AG04449 (cell line): ENCODE measurements at places on chromosomes 11 and 22.

DNA sequence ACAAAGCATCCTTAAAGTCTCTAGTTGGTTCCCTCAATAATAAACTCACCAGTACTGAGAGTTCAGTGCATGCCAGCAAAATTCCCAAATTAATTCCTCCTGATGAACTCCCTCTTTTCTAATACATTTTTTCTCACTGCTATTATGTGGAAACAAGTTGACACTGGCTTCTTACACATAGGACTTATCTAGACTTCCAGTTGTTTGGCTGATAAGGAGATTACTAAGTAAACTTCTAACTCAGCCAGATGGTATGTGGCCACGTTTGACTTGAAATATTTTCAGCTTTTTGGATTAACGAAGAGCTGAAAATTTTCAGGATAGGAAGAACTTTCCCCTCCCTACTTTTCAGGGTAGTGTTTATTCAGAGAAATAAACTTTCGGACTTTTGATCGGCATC lies 1154.2 kb upstream of the TENM4 start:
- no peak for DNase-seq

DNA sequence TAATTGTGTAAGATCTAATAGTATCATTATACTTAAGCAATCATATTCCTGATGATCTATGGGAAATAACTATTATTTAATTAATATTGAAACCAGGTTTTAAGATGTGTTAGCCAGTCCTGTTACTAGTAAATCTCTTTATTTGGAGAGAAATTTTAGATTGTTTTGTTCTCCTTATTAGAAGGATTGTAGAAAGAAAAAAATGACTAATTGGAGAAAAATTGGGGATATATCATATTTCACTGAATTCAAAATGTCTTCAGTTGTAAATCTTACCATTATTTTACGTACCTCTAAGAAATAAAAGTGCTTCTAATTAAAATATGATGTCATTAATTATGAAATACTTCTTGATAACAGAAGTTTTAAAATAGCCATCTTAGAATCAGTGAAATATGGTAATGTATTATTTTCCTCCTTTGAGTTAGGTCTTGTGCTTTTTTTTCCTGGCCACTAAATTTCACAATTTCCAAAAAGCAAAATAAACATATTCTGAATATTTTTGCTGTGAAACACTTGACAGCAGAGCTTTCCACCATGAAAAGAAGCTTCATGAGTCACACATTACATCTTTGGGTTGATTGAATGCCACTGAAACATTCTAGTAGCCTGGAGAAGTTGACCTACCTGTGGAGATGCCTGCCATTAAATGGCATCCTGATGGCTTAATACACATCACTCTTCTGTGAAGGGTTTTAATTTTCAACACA lies 6.4 kb downstream of the BIRC3 start:
- no peak for DNase-seq

DNA sequence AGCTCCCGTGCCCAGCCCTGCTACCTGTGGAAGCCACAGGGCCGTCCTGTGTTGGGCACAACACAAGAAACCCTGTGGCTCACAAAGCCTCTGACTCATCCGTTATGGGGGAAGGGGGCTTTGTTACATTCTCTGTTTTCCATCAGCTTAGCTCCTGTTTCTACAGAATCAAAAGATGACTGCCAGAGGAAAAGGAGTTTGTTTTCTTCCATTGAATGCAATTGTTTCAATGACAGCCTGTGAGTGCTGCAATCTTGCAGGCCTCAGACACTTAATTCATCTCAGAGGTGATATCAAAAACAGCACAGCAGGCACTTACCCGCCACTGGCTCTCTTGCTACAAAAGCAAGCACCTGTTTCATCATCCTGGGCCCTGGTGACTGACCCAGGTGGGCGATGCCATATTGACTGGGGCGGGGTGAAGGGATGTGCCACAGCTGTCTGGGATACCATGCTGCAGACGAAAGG lies 194.3 kb downstream of the OPCML start:
- no peak for DNase-seq

- DNase-seq: no peak
Measured at GRCh38 chr22:50243685-50244419, 971 bp downstream of the TUBGCP6 start.

DNA sequence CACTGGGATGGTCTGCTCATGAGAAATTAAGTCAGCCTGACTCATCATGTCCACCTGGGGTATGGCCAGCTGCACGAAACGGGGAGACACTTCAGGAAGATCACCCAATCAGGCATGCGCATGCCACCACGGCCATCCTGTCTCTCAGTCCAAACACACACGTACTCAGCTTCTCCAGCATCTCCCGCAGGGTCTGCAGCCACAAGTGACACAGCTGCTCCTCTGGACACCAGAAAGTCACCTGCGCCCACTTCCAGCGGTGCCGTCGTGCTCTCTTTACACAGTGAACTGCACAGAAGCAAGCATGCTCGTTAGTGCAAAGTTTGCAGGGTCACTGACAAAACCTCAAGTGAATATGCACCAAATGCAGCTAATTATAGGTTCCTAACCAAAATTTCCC lies 18.1 kb downstream of the CERK start:
- DNase-seq: no peak

DNA sequence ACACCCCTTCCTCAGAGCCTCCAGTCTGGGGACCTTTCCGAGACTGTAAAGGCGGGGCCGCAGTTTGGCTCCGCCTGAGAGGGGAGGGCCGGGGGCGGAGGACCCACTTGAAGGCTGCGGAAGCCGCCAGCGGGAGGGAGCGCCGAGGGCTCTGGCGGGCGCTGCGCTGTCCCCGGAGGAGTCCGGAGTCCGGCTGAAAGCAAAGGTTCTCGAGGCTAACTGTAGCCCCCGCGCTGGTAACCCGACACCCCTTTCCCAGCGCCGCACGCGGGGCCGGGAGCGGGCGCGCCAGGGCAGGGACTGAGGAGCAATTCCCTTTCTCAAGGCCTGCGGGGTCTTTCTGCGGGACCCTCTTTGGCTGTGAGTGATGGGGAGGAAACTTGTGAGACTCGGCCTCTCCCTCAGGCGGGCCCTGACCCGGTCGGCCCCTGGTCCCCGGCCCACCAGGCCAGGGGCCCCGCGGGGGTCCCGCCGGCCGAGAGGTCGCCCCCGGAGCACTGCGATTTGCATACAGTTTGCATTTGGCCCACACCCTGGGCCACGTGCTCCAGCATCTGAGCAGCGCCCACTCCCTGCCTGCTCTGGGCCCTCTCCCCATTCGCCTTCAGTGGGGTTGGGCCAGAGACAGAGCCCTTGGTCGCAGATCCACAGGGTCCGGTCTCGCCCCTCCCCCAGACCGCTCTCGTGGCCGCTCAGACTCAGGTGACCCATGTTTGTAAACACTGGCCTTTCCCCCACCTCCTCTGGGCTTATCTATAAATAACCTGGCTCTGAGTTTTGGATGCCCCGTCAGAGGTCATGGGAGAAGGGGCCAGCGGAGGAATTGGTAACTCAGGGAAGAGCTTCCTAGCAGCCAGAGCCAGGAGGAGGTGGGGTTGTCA lies 519 bp upstream of the ART5 start:
- no peak for DNase-seq

GRCh38 chr22:27433585-27434190 lies 367.9 kb downstream of the MN1 start:
- no peak for DNase-seq

- DNase-seq: no peak
Measured at GRCh38 chr11:124514131-124514530, 29.3 kb downstream of the OR8B12 start.

DNA sequence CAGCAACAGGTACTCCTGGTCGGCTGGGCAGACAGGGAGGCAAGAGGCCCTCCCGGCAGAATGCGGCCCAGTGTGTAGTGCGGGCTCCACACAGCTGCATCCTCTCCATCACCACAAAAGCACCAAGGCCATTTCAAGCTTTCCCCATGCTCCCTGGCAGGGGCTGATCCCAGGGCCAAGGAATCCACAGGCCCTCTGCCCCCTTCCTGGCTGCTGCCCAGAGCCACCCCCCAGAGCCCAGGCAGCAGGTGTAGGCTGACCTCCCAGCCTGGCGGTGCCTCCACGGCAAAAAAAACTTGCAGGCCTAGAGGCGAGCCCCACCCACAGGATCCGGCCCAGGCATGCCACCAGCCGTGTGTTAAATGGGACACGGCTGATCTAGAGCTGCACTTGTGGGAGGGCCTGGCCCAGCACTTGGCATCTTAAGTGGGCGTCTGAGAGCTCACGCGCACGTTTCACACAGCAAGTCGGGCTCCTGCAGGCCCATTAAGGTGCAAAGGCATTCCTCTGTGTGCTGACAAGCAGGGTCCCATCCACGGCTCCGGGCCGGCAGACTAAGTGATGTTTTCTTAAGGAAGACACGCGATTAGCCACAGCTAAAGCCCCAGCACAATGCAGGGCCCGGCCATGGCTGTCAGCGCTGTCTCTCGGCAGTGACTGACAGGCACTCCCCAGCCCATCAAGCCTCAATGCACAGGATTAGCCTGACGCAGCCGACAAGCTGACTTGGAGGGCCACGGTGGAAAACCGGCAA lies 19.8 kb upstream of the GNB1L start:
- no peak for DNase-seq

DNA sequence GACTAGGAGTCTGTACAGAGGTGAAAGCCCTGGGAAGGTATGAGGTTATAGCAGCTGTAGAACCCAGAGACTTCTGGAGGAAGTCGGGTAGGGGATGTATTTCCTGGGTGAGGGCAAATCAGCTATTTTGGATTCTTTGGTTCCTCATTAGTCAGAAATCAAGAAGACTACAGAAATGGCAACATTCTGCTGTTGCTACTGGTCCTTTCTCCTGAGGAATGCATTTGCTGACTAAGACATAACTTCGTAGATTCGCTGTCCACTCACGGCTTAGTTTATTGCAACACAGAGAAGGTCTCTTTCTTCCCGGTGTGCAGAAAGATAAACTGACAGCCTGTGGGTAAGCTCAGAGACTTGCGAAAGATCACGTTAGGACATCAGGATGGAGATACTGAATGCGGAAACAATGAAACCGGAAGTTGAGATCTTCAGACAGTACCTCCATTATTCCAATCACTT lies 25.3 kb upstream of the SESN3 start:
- no peak for DNase-seq

DNA sequence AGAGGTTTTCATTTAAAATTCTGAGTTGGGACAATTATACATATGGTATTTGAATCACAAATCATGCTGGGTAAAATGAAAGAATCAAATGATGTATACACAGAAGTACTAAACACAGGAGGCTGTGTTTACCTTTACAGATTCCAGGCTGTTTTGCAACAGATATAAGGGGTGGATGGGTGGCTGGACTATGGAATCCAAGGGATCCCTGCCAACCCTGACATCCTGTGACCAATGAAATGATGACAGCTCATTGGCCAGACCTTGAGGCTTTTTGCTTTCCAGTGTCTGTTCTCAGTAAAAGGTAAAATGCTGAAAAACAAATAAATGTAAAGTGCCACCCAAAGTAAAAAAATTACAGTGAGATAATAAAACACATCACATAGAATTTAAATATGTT lies 3.3 kb upstream of the DDI1 start:
- peak; percentile 31 for DNase-seq

DNA sequence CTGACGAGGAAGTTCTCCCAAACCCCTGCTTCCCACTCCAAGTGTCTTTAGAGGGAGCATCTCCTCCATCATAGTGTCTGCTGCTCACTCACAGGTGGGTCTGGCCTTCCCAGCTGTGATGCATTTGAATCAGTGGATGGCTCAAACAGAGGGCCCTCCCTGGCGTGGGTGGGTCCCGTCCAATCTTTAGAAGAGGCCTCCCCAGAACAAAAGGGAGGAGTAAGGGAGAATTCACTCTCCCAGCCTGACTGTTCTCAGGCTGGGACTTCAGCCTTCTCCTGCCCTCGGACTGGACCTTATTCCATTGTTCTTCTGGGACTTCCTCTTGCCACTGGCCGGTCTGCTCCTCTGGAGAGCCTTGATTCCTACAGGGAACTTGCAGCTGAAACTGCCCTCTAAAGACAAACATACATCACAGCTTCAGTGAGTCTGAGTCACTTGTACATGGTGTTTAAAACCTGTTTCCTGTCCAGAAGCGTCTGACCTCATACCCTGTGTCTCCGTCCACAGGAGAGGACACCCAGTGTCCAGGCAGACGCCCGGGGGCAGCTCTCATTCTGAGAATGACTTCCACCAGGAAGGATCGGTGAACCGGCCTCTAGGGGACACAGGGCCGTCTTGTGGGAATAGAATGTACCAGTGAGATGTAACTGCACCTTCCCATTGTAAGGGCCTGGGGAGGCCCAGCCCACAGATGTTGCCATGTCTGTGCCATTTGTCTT lies 234.7 kb downstream of the BRD1 start:
- no peak for DNase-seq

- no peak for DNase-seq
Measured at GRCh38 chr11:12186701-12187100, 76.3 kb downstream of the MICAL2 start.

- no peak for DNase-seq
Measured at GRCh38 chr11:133952199-133953190, 4.3 kb downstream of the IGSF9B start.

DNA sequence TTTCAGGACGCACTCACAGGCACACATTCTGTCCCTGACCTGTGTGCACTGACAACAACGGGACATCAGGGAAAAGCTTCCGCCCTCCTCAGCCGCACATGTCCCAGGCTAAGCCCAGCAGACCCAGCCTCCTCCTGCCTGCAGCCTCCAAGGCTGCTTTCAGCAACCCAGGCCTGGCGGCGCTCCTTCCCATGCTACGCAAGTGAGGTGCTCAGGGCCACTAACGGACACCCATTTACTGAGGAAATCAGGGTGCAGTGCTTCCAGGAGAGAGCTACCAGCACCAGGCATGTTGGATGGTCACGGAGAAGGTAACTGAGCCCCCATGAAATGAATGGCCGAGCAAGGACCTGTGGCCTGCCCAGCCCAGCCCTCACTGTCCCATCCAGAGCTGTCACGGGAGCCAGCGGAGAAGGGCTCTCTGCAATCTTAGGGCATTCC lies 6.9 kb downstream of the MOB2 start:
- no peak for DNase-seq

DNA sequence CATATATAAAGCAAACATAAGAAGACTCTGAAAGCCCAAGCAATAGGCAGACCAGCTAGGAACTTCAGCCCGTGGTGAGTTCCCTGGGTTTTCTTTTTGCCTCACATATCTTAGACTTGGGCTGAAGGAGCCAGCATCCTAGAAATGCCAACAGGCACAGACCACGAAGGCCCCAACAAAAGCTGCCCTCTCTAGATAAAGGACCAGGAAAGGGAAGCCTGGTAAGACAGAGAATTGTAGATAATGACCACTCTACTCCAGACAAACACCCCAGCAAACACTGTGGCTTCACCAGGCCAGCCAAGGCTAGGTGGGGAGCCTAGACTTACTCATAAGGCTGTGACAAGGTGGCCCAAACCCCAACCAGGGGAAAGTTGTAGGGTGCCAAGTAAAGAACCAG lies 11.2 kb downstream of the GAL start:
- DNase-seq: no peak
